ENCODE measurements at places on chromosomes 1 and 21. TPM values are rescaled to one million over a fixed set of nuclear protein-coding genes. Genes with fewer than 3 reads are reported as not detected.

Gene NBPF6
- polyA plus RNA-seq, result not detected

Gene SPAG17
- 2.1 TPM for polyA plus RNA-seq

Gene KIF26B
- 2.2 TPM for polyA plus RNA-seq

Gene TNFRSF18
- polyA plus RNA-seq, result 1.9 TPM

Gene NOS1AP
- polyA plus RNA-seq, result 0.62 TPM

Gene OLIG2
- polyA plus RNA-seq, result not detected

Gene TMEM240
- polyA plus RNA-seq, result 4.1 TPM

Gene LORICRIN
- not detected for polyA plus RNA-seq

- peak; percentile 33 for DNase-seq
Measured at GRCh38 chr1:157369808-157370521, 182.3 kb downstream of the FCRL5 start.

- no peak for DNase-seq
Measured at GRCh38 chr1:109974191-109974590, 10.4 kb upstream of the AHCYL1 start.

- DNase-seq, result no peak
Measured at GRCh38 chr1:88751714-88752113, 67.6 kb downstream of the PKN2 start.

GRCh38 chr1:80579055-80579454 lies 1221.7 kb upstream of the ADGRL2 start:
- DNase-seq, result no peak

DNA sequence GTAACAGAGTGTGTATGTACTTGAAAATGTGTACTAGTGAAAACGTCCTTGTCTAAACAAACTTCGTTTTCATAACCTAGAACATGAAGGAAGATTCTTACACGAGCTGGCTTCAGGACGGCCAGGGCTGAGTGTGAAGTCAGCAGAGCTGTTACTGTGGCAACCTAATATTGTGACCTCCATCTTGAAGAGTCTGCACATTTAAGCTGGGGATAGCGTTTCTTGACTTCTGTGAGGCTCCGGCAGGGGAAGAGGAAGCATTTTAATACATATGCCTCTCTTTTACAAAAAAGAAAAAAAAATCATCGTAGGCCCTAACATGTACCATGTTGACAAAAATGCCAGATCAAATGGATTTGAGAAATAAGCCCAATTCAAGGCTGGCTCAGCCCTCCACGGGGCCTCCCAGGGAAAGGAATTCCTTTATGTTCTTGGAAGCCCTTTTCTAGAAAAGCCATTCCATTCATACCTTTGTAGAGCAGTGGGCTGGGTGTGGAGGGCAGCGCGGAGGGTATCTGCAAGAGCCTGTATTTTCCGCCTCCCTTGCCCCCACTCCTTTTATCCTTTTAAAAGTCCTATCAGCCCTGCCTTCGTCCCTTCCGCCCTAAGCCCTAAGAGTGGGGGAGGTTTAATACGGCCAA lies 51.1 kb downstream of the SIM2 start:
- peak; percentile 52 for DNase-seq

DNA sequence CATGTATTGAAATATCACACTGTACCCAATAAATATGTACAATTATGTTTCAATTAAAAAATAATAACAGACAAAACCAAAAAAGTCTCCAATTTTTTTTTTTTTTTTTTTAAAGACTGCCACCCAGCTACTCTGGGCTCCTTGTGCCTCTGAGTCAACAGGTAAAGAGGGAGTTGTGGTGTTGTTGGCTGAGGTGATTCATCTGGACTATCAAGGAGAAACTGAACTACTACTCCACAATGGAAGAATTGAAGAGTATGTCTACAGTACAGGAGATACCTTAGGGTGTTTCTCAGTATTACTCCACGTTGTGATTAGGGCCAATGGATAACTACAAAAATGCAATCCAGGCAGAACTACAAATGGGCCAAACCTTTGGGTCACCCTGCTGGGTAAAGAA lies 67.9 kb downstream of the SCMH1 start:
- DNase-seq, result no peak

- no peak for DNase-seq
Measured at GRCh38 chr1:77672374-77672773, 10.1 kb downstream of the ZZZ3 start.

- no peak for DNase-seq
Measured at GRCh38 chr1:8360493-8361197, 42.7 kb downstream of the SLC45A1 start.

DNA sequence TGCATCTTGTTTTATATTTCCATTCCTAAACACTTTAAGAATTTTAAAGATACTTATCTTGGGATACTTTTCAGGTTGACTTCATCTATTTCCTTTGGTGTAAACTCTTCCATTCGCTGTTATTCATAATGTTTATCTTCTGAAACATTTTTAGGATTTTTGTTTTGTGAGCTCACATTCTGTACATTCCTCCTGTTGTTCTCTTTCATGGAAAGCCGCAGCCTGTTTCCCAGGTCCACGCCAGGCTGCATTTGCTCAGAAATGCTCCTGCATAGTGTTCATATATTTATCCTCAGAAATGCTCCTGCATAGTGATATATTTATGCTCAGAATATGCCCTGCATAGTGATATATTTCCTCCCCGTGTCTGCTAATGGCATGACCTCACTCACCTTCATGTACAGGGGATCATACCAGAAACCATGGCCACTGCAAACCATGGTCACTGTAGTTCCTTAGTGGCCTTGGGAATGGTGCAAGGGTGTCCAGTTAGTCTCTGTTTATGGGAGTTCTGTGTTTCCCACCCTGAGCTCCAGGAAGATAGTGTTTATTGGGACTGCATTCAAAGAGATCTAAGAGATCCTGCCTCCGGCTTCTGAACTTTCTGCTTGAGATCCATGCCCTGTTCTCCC lies 153.9 kb upstream of the GREM2 start:
- DNase-seq, result peak; percentile 30

DNA sequence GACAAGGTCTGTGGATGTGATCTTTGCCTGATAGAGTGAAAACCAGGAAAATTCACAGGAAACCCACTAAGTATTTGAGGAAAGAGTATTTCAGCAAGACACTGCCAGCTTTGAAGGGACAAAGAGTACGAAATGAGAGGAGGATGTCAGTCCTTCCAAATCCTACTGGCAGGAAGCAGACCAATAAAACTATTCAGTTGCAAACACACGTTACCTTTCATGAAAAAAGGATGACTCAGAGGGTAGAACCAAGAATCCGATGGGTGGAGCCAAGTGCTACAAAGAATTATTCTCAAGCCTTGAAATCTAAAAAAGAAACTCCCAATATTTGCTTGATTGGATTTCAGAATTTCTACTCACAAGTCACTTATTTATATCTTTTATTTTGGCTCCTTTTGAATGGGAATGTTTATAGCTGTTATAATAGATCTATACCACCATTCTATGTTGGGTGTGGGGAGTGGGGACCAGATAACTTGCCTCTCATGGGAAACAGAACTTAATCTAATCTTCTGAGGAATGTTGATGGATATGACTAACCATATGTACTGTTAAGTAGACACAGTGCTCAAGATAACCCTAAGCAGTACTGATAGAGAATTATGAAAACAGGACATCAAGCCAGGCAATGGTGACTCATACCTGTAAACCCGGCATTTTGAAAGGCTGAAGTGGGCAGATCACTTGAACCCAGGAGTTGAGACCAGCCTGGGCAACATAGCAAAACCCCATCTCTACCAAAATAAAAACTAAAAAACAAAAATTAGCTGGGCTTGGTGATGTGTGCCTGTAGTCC lies 19.3 kb upstream of the HEATR1 start:
- DNase-seq, result no peak

DNA sequence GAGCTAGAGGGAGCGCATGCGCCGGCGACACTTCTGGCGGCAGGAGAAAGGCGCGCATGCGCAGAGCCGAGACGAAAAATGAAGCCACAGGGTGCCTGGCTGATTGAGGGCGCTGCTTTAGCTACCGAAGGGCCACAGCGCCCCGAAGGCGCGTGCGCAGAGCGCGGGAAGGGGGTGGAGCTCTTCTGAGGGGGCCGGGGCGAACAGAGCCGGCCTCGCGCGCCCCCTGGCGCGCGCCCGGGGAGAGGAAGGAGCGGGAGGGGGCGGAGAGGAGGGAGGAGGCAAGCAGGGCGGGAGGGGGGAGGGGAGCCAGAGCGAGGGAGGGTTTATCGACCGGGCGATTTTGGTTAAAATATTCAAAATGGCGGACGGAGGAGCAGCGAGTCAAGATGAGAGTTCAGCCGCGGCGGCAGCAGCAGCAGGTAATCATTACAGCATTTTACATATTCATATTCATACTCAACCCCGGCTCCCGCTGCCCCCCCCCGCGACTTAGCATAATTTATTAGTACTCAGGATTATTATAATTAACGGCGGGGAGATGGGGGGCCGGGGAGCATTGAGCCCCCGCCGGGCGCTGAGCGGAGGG lies at the start of gene POU2F1:
TSS of gene POU2F1 (plus strand) at position 350 of the 589 bp plus-strand sequence. CDS start at position 362, 12 bp downstream.
- peak; percentile 100 for DNase-seq

DNA sequence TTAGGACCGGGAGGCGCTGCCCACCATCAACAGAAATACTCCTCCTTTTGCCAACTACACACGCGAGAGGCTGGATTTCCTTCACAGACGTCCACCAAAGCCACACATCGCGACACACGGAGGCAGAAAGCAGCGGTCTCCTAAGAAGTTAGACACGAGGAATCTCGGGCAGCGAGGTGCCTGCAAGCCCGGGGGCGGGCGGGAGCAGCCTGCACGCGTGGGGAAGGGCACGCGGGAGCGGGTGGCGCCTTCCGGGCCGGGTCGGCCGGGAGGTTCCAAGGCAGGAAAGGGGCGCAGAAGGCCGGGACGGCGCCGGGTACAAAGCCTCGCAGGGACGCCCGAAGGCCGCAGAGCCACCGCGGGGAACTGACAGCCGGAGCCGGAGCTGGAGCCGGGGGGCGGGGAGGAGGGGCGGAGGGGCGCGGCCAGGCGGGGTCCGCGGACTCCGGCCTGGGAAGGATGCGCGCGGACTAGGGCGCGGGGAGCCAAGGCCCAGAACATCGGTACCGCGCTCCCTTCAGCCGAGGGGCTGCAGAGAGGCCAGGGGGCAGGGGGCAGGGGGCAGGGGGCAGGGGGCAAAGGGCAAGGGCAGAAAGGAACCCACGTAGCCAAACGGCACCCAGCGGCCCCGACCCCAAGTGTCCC lies 722 bp downstream of the NPHP4 start:
- no peak for DNase-seq

DNA sequence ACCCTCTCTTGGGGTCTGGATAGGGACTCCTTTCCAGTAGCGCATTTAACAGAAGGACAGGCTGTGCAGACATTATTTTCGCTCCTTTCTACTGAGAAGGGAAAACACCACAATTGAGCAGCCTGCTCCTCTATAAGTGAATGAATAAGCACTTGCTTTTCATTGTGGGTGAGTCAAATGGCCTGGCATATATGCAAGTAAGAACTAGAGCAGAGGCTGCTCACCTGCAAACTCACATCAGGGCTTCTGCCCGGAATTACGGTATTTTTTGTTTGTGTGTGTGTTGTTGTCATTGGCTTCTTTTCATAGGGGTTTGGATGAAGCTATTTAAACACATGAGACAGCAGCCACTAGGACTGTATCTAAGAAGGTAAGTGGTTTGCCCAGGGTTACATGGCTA lies 200.1 kb upstream of the CAMK1G start:
- DNase-seq, result no peak

- DNase-seq, result no peak
Measured at GRCh38 chr21:41254090-41254700, 62.4 kb upstream of the FAM3B start.

GRCh38 chr1:246533371-246533905 lies 26.4 kb upstream of the SMYD3 start:
- no peak for DNase-seq

DNA sequence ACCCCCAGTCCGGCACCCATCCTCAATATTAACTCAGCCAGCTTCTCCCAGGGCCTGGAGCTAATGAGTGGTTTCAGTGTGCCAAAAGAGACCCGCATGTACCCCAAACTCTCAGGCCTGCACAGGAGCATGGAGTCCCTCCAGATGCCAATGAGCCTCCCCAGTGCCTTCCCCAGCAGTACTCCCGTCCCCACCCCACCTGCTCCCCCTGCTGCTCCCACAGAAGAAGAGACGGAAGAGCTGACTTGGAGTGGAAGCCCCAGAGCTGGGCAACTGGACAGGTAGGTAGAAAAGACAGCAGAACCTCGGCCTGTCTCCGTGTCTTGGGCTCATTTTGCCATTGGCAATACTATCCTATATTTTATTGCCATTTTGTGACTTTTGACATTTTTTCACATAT lies 45.4 kb upstream of the IPO9 start:
- no peak for DNase-seq

DNA sequence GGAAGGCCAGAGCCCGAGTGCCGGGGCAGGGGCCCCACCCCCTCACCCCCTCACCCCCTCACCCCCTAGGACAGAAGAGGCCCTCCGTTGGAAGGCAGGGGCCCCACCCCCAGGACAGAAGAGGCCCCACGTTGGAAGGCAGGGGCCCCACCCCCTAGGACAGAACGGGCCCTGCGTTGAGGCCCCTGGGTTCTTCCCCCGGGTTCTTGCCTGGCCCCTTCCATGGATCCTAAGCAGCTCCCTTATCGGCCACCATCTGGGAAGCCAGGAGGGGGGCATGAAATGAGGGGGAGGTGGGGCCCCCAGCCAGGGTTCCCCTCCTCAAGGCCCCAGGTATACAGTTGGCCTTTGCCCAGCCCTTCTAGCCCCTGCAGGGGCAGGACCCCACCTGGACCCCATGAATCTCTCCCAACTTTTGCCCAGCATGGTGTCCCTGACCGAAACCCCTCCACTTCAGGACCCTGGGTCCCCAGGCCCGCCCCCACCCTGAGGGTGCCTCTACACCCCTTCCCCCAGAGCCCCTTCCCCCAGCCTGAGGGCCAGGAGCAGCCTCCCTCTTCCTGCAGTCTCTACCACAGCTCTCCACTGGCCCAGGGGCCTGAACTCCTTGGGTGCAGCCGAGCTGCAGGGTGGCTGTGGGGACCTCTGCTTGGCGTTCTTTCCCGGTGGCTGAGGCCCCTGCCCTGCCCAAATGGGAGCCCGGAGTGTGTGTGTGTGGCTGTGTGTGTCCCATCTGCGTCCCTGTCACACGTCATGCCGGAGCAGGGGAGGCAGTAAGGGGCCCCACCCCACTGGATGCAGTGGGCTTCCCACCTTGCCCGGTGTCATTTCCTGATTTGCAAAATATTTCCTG lies 4.3 kb upstream of the VWA1 start:
- DNase-seq, result no peak

DNA sequence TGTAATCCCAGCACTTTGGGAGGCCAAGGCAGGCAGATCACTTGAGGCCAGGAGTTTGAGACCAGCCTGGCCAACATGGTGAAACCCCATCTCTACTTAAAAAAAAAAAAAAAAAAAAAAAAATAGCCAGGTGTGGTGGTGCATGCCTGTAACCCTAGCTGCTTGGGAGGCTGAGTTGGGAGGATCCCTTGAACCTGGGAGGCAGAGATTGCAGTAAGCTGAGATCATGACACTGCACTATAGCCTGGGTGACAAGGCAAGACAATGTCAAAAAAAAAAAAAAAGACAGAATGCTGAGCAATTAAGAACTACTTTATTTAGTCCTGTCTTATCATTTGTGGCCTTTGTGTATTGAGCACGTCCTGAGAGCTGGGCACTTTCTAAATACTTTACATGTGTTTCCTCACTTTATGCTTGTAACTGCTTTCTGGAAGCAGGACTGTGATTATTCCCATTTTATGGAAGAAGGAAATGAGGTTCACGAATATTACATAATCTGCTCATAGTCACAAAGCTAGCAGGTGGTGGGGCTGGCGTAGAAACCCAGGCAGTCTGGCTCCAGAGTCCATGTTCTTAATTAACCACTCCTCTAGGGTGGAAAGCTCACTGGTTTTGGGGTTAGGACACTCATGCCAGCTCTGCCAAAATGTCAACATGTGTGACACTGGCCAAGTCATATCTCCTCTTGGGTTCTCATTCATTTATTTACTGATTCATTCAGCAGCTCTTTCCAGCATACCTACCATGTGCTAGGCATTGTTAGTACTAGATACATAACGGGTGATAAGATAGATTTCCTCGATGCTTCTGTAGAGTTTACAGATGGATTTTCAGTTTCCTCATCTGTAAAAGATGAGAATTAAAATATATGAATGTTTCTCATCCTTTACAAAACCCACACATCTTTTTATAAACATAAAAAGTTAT lies 57.7 kb downstream of the DDR2 start:
- no peak for DNase-seq
